ENCODE measurements at places on chromosomes 4 and X.

DNA sequence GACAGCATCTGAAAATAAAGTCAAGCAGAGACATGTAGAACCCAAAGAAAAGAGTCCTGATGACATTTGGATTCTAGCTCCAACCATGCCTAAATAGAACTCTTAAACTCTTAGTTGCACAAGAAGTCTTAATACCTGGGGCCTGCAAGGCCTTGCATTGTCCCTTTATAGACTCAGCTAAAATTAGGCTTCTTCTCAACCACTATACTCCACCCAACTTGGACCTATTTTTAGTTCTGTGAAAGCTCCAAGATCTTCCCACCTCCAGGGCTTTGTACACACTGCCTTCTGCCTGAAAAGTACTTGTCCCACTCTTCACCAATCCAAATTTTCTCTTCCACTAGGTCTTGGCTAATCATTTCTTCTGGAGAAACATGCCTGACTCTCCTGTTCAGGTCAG is 36.5 kb downstream of the PLK4 start:
- no peak for DNase-seq

DNA sequence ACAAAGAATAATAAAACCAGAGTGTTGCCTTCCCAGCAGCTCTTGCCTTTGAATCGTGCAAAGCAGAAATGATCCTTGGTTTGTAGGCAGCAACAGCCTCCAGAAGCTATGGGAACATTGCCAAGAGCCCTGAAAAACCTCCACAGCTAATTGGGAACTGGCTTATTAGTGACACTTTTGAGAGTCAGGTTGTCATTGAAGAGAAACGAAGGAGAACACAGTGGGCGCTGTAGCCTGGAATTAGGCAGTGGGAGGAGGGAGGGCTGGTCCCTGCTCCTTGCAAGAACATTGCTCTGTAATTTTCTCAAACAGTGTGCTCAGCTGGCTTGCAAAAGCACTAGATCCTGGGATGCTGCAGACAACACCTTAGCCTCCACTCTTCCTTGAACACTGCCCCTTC is 331.5 kb upstream of the EMCN start:
- no peak for DNase-seq

DNA sequence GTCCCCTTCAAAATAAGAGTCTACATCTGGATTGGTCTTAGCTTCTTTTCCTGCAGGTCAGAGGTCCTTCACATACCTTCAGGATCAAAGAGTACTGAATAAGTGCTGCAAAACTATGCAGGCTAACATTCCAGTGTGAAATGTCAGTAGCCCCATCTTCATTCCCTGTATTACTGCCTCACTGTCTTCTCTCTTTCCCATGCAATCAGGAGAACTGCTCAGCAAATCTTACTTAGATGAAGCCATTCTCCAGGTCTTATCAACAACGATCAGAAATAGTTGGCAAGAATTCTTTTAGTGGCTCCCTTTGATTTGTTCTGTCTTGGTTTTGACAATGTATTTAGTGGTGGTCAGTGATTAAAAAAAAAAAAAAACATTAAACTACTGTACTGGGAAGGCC is 26.0 kb upstream of the IQCM start:
- no peak for DNase-seq

- no peak for DNase-seq
Measured at GRCh38 chr4:141713771-141714445, 77.5 kb downstream of the IL15 start.

All from left ventricle myocardium inferior (tissue), 1 donor.